ENCODE measurements at places on chromosomes 2 and 18.
A peak's percentile ranks its signal among the peaks of the same experiment; 100 is the strongest.

- no peak overlapping the region for H3K27ac ChIP-seq
- peaks cover 18% of the 10 kb centered on the region for H3K36me3 ChIP-seq
- H3K4me1 ChIP-seq: peaks cover 20% of the 10 kb centered on the region
- DNase-seq: no peak
- no peak overlapping the region for H3K4me3 ChIP-seq
These were observed 7.5 kb downstream of the SMCHD1 start for GRCh38 chr18:2662990-2663389.

DNA sequence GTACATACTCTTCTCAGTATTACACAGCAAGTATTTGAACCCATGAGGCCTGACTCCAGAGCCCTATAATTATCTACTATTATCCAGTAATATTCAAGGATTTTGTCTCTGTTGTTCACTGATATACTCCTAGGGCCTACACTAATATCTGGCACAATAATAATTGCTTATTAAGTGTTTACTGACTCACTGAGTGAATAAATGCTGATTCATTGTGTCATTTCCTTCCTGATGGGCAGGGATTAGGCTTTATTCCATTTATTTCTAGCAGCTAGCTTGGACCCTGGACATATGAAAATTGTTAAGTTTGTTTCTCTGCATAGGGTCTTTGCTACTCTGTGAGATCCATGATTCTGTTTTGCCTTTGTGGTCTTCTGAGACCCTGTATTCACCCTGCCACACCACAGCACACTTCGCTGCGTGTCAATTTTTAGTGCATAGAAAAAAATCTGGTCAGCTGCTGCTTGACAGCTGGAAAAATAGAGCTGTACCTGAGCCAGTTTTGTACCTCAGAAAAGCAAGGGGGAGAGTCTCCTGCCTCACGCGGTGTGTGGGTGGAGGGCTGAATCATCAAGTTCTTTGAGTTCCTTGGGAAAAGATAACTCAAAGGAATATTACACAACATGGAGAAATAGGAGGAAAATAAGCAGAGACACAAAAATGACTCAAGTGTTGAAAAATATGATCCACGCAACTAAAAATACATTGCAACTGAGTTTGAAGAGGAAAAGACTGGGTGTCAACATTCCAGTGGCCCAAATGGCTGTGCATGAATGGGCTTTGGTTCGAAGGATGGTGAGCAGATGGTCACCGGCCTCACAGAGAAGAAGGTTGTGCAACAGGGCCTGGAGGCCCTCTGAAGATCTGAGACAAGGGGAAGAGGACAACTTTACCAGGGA lies 18.9 kb upstream of the DPP4 start:
- peaks cover 45% of the 10 kb centered on the region for H3K4me1 ChIP-seq
- peak overlapping the region; percentile 87 for H3K27ac ChIP-seq
- no peak overlapping the region for H3K4me3 ChIP-seq
- peak; percentile 97 for DNase-seq
- no peaks in the 10 kb centered on the region for H3K36me3 ChIP-seq

GRCh38 chr2:56741601-56742102 lies 557.9 kb downstream of the CCDC85A start:
- H3K4me3 ChIP-seq: peak overlapping the region; percentile 63
- H3K4me1 ChIP-seq: peaks cover 28% of the 10 kb centered on the region
- peak; percentile 95 for DNase-seq

- DNase-seq: peak; percentile 22
- H3K4me3 ChIP-seq: no peak overlapping the region
- no peaks in the 10 kb centered on the region for H3K36me3 ChIP-seq
- H3K27me3 ChIP-seq: no peaks in the 10 kb centered on the region
These were observed 265.2 kb upstream of the SPHKAP start for GRCh38 chr2:228446734-228447133.

DNA sequence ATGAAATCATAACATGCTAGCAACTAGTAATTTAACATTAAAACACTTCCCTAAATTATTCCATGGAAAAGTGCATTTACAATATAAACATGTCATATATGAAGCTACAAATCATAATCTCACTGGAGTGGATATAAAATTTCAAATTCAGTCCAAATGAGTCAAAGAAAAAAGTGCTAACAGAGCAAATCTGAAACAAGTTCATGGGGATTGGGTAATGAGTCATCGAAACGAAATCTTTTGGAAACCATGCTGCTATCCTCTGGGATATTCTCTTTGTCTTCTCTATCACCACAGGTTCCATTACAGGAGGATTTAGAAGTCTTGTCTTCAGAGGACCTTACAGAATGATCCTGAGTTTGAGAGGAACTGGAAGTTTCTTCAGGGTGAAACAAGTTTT lies 34.1 kb downstream of the STK17B start:
- DNase-seq: peak; percentile 46
- no peaks in the 10 kb centered on the region for H3K27me3 ChIP-seq
- H3K27ac ChIP-seq: no peak overlapping the region
- H3K36me3 ChIP-seq: peaks cover 76% of the 10 kb centered on the region
- no peak overlapping the region for H3K4me3 ChIP-seq
- H3K4me1 ChIP-seq: no peaks in the 10 kb centered on the region
